HAP-1 (cell line): ENCODE measurements at places on chromosomes 2 and 18.

GRCh38 chr2:8833853-8834252, 3.6 kb downstream of the KIDINS220 start:
- no peak for DNase-seq

DNA sequence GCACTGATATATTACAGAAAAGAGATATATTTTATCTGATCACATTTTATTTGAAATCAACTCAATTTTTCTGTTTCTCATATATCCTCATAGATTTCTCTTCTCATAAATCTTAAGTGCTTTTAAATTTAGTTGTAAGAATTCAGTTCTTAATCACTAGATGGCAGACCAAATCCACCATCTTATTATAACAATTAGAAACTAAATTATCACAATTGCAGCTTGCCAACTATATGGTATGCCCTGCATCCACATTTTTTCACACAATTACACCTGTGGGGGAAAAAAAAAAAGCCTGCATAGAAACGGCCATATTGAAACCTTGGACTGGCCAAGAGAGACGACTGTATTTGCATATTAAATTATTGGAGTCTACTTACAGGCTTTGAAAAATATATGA, 64.4 kb downstream of the COL5A2 start:
- no peak for DNase-seq

DNA sequence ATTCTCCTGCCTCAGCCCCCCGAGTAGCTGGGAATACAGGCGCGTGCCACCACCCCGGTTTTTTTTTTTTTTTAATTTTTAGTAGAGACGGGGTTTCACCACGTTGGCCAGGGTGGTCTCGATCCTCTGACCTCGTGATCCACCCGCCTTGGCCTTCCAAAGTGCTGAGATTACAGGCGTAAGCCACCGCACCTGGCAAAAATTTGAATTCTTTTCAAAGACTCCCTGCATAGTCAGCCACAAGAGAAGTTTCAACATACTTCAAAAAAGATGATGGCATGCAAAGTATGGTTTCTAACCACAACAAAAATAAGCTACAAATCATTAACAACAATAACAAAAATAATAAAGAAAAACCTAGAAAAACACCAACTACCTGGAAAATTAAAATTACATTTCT, 22.0 kb downstream of the HYCC2 start:
- no peak for DNase-seq

DNA sequence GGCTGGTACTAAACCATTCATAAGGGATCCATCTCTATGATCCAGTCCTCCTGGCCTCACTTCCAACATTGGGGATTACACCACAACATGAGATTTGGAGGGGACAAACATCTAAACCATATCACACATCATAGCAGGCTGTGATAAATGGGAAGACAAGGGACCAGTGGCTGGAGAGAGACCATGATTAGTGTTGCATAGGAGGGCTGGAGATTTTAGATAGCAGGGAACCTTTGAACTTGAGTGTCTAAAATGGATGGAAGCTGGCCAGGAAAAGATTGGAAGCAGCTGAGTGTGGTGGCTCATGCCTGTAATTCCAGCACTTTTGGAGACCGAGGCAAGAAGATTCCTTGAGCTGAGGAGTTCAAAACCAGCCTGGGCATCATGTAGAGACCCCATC, 12.4 kb upstream of the SCG2 start:
- DNase-seq: no peak

DNA sequence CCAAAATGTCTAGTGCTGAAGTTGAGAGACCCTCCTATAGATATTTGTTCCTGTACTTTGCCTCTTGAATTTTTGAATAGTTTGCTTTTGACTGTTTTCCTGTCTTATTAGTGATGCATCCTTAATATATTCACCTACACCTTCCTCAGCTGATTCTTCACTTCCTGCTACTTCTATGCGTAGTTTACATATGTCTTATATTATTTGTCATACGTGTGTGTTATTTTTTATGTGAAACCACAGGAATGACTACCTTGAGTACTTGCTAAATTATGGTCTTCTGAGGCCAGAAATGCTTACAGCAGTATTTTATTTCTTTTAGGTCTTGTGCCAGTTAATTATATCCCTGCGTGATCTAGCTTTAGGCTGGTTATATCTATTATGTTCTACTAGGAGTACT, 9.9 kb downstream of the UBE2E3 start:
- DNase-seq: no peak

DNA sequence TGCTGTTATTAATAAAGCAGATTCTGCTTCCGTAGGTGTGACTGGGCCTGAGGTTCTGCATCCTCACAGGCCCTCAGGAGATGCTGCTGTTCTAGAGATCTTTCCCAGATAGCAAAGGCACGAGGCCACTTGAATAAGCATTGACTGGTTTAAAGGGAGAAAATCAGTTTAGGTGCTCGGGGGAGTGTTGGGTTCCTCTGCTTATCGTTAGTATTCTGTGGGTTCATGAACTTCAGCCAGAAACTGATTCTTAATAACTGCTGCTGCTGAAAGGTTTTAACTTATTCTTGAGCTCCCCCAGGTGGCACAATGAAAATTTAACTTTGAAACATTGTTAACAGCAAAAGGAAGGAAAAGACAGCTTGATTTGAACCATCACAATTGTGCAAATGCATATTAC, 56.9 kb downstream of the ITGA6 start:
- DNase-seq: peak; percentile 18

- no peak for DNase-seq
Observed at GRCh38 chr18:456361-457139, 44.0 kb downstream of the COLEC12 start.
